ENCODE measurements at places on chromosomes 1 and 21.

DNA sequence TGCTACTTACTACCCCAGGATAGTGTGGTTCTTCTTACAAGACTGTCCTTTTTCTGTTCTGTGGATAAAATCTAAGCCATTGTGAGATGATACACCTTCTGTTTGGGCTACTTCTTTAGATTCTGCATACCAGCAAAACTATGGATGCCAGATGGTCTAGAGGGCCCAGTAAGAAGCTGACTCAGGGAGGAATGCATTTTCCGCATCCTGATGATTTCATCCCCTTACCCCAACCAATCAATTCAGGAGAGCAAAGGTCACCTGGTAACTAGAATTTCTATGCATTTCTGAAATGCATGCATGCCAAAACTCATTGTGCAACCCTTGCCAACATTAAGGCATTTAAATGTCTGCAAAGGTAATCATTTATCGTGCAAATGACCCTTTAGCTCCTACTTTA lies 285.7 kb upstream of the ZP4 start:
- DNase-seq = no peak

DNA sequence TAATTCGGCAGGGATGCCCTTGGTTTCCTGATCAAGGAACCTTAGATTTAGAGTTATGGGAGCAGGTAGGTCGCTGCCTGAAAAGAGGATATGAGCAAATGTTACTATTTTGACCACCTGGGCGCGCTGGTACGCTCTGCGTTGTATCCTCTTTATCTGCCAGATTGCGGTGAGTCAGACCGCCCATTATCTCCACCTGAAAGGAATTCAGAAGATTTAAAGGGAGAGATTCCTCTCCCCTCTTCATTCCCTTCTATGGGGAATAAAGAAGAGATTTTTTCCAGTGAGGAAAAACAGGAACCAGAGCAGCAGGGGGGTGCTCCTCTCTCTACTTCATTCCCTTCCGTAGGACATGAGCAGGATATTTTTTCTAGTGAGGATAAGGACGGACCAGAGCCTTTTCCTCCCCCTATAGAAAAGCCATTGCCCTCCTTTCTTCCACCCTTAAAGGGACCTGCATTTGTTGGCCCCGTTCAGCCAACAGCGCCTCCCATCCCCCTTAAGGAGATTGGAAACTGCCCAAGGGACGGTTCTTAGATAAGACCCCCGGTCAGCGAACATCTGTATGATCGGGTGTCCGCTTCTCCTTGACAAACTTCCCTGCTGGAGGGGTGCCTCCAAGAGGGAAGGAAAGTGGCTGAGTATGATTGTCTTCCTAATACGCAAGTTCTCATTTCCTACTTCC lies 34.1 kb downstream of the CLCA1 start:
- DNase-seq = no peak

DNA sequence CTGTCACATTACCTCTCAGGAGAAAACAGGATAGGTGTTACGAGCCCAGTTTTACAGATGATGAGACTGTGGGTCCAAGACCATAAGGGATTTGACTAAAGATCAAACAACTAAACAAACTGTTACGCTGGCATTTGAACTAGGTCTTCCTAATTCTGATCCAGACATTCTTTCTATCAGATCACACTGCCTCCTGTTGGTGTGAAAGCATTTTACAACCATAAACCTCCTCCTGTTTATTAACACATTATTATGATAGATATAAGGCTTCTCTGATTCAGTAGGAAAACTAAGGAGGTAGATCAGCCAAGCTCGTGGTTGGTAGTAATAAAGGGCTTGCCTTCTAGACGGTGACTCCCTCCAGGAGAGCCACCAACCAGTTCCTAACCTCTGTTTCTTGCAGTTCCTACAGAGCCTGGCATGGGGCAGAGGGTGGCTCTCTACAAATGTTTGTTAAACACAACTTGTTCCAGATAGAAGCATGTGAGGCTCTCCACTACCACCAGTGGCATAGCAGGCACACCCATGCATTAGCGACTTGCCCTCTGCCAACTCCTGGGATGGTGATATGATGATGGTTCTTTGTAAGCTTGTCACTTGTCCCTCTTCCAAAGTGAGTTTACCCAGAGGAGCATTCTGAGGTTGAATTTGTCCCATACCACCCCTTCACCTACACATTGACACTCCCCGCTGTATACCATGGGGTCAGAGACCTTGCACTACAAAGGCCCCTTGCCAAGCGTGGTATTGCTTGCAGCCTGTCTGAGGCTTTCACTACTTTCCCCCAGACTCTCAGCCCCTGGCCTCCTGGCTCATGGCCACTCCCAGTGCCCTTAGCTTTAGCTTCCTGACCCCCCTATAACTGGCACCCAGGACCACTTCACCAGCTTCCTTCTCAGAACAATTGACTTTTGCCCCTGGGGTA lies 96.4 kb upstream of the HOOK1 start:
- DNase-seq = no peak

DNA sequence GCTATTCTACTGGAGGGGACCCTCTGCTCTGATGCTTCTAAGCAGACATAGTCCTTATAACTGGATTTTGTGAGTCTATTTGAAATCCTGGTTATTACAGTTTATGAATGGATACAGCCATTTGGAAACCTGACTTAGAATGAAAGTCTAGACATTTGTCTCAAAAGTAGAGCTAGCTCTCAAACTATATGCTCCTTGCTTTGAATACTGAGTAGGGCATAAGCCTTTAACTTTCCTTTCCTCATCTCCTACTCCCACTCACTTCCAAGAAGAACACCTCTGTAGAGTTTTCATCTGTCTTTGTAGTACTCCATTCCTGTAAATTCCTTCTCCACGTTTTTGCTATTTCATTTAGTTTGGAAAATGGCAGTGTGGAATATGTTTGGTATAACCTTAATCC lies 9.0 kb upstream of the ARID1A start:
- no peak for DNase-seq

- DNase-seq = no peak
These were observed 94.5 kb upstream of the SLC5A9 start for GRCh38 chr1:48127735-48128685.

GRCh38 chr1:152801333-152801732 lies 4.8 kb downstream of the LCE1D start:
- no peak for DNase-seq

- DNase-seq = no peak
These were observed 75.7 kb downstream of the BCAR3 start for GRCh38 chr1:93605812-93606512.

GRCh38 chr1:87335175-87335884 lies 6.7 kb downstream of the LMO4 start:
- DNase-seq = peak; percentile 50

DNA sequence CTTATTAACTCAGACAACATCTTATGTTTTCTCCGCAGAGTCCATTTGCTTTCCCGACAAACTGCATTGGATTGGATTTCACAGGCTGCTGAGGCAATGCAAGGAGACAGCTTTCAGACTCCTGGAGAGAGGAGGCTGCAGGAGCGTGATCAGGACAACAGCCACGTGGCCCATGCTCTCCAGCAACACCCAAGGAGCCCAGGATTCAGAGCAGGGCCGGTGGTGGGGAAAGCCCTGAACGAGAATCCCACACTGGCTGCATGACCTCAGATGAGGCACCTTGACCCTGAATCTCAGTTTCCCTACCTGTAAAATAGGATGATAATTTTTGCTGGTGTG lies 78.3 kb upstream of the NFASC start:
- no peak for DNase-seq

DNA sequence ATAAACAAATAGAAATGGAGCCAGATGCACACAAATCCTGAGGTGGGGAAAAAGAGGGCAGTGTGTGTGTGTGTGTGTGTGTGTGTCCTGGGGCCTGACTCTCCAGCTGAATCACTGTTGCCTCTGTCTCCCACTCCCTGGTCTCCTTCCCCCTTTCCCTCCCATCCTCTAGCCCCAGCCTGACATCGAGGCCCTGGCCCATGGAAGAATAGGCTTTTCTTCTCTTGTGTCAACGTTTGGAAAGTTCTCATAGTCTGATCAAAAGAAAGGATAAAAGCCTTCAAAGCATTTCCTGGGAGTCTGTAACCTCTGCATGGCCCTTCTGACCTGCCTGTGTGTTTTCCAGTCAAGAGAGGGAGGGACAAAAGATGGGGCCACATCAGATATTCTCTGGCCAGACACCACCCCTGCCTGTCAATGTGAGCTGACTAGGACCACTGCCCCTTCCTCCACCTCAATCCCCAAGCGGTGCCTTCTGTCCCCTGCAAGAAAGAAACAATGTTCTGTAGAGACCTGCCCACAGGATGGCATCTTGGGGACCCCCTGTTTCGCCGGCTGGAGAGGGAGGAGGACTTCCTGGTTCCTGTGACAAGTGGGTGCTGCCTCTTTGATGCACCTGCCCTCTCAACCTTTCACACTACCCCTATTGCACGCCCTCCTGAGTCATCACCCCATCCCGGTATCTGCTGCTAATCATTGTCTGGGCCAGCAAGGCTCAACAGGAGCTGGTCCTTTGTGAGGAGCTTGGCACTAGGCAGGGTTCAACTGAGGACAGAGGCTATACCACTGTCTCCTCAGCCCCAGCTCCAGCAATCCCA lies 16.2 kb downstream of the KCNJ10 start:
- DNase-seq = no peak

All from T-helper 9 cell (primary cell).